ENCODE measurements at places on chromosomes 6 and 20. TPM values are rescaled to one million over a fixed set of nuclear protein-coding genes. Genes with fewer than 3 reads are reported as not detected.
A peak's percentile ranks its signal among the peaks of the same experiment; 100 is the strongest.

The WFDC12 gene
- total RNA-seq: not detected

DNA sequence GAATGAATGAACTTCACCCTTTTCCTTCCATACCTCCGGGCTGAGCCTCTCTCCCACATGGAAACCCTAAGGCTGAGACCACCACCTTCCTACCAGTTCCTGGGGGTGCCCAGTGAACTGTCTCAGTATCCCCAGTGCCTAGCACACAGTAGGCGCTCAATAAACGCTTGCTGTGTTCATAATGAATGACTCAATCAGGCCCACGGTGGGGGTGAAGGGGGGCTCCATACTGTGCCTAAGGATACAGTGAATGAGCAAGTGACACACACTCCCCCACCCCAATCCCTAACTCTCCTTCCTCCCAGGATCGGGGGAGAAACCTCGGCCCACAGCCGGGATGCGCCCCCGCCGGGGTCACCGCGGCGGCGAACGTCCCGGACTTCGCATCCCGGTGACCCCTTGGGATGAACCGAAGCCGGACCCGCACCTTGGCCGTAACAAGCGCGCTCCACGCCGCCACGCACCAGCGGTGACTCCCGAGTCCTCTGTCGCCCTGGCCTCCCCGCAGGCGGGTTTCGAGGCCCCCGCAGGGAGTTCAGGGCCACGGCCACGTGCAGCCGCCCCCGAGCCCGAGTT is 592 bp downstream of the KCNG1 start:
- no peaks in the 10 kb centered on the region for H3K4me1 ChIP-seq
- no peak overlapping the region for H3K27ac ChIP-seq
- DNase-seq: no peak
- no peaks in the 10 kb centered on the region for H3K36me3 ChIP-seq
- H3K27me3 ChIP-seq: peaks cover 26% of the 10 kb centered on the region

GRCh38 chr20:31440012-31440659 is at the start of gene DEFB123:
TSS of gene DEFB123 (plus strand) at chr20:31440632. CDS start at chr20:31440699, 67 bp downstream.
- no peaks in the 10 kb centered on the region for H3K4me1 ChIP-seq
- H3K4me3 ChIP-seq: no peak within 1 kb of the TSS
- peaks cover 4% of the 10 kb centered on the region for H3K27me3 ChIP-seq
- no peak for DNase-seq
- H3K27ac ChIP-seq: no peak within 1 kb of the TSS
- no peaks in the 10 kb centered on the region for H3K36me3 ChIP-seq

The BMP6 gene
- total RNA-seq: 0.25 TPM

GRCh38 chr6:98846021-98846380 is 11.6 kb downstream of the POU3F2 start:
- peaks cover 21% of the 10 kb centered on the region for H3K27me3 ChIP-seq
- H3K4me3 ChIP-seq: peak overlapping the region; percentile 87
- H3K36me3 ChIP-seq: peaks cover 5% of the 10 kb centered on the region
- peak overlapping the region; percentile 97 for H3K27ac ChIP-seq

- no peak overlapping the region for H3K27ac ChIP-seq
- DNase-seq: no peak
- H3K4me1 ChIP-seq: no peaks in the 10 kb centered on the region
- H3K36me3 ChIP-seq: no peaks in the 10 kb centered on the region
- no peak overlapping the region for H3K4me3 ChIP-seq
- H3K27me3 ChIP-seq: no peaks in the 10 kb centered on the region
Observed at GRCh38 chr6:82783587-82784236, 281.9 kb downstream of the UBE3D start.

DNA sequence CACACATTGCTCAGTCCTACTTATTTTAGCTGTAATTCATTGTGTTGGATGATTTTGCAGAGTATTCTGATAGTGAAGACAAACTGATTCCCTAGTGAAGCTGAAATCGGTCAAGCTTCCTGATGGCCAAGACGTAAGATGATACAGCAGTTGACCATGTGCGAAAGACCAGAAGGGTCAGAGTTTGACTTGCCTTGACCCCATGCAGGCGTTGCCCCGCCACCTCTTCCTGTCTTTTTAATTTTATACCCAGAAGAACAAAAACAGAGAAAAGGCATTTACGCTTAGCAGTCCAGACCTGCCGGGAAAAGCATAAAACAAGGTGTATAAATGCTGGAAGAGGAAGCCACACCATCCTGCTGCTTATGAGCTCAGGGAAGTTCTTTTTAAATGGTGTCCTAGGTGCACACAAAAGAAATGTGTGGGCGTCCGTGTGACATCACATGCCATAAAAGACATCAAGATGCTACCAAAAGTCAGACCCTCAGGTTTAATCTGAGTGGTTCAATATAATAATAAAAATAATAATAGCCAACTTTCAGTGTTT is 32.2 kb downstream of the TSHZ2 start:
- no peak for DNase-seq
- H3K4me3 ChIP-seq: no peak overlapping the region
- H3K27ac ChIP-seq: no peak overlapping the region
- H3K36me3 ChIP-seq: no peaks in the 10 kb centered on the region
- peaks cover 2% of the 10 kb centered on the region for H3K27me3 ChIP-seq

The PXDC1 gene
- 7.5 TPM for total RNA-seq

DNA sequence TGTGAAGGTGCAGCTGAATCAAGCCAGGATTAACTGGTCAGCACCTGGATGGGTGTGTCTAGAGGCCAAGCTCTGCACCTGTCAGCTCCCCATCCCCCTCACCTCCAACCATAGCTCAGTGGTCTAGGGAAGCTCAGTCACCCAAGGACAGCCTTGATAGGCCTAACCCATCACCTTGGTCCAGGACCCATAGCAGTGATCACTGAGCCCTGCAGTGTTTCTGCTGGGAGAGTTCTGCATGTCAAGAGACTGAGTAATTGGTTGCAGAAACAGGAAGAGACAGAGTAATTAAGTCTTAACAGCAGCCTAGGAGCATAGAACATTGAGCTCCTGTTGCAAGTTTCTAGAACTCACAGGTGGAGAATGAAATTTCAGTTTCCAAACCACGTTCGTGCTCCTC is 18.7 kb upstream of the RALGAPB start:
- peaks cover 13% of the 10 kb centered on the region for H3K36me3 ChIP-seq
- no peaks in the 10 kb centered on the region for H3K4me1 ChIP-seq
- no peak for DNase-seq

DNA sequence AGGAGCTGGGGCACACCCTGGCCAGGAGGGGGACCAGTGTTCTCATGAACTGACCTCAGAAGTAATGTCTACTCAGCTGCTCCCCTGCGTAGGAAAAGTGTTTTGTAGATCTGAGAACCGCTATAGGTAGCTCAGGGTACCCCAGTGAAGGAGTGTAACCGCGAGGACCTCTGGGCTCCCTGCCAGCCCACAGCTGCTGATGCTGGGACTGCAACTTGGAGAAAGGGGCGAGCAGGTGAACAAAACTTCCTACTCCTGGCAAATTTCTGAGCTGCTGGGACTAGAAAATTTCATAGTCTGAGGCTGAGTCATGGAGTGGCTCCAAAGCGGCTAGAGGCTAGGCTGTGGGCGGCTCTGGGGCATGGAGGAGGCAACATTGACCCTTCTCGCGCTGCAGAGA is 51.9 kb downstream of the PYGB start:
- H3K27ac ChIP-seq: peak overlapping the region; percentile 38
- no peak for DNase-seq
- H3K4me3 ChIP-seq: no peak overlapping the region
- H3K27me3 ChIP-seq: peaks cover 29% of the 10 kb centered on the region
- peaks cover 9% of the 10 kb centered on the region for H3K4me1 ChIP-seq
- no peaks in the 10 kb centered on the region for H3K36me3 ChIP-seq

The PSMB9 gene
- not detected for total RNA-seq

DNA sequence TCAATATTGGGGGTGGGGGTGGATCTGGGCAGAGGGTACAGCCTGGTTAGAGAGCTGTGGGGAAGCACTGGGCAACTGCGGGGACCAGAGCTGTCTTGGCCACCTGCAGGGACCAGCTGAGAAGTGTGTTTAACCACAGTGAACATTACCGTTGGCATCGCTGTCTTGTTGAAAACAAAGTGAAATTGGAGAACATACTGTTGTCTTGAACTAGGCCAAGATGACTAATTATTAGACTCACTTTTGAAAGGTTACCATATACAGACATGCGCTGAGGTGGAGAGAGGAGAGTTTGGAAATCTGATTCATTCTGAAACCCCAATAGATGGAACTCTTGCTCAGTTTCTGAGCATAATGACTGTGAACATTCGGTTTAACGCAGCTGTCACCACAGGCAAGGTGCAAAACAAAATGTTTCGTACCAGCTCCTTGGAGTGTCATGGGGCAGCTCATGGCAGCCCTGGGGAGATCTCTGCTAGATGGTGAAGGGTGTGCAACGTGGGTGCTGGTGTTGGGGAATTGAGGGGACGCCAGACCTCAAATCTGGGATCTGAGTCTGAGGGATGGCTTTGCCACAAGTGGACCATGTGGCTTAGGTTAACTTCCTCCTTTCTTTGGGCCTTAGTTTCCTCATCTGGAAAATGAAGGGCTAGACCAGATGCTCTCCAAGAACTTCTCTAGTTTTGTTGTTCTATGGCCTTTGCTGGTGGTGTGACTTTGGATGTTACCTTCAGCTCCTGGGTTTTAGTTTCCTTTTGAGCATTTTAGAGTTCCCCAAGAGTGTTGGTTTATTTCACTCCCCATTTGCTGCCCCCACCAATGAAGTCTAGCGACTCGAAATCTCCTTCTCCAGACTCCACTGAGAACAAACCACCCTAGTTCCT is 24.6 kb upstream of the GTSF1L start:
- peaks cover 6% of the 10 kb centered on the region for H3K36me3 ChIP-seq
- no peaks in the 10 kb centered on the region for H3K27me3 ChIP-seq
- H3K4me3 ChIP-seq: no peak overlapping the region
- H3K4me1 ChIP-seq: no peaks in the 10 kb centered on the region
- DNase-seq: no peak

DNA sequence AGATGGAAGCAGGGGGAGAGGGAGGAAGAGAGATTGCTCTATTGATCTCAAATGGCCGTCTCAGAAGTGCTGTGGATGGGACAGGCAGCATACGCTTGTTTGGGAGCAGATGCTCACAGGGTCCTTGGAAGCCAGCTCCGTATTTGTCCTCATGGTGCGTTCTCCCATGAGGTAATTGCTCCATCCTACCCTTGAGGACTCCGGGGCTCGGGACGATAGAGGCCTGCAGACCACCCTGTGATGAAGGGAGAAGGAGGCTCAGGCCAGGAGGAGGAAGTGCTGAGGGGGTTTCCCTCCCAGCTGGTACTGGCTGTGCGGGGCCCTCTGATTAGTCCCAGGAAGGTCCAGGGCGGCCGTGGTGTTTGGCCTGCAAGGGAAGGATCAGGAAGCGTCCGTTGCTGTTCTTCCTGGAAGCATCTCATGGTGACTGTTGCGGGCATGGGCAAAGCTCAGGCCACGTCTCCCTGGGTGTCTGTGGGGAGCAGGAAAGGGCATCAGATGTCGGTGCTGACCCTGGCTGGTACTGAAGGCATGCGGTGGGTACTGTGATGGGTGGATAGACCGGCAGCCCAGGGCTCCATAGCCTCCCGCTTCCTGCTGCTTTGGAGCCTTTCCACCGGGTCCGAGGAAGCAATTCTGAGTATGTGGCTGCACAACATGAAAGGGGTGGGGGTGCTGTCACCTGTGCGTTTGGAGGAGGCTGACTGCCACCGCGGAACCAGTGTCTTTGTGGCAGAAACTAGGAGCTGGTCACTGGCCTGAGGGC is 158.3 kb downstream of the SYCP2 start:
- peaks cover 31% of the 10 kb centered on the region for H3K36me3 ChIP-seq
- H3K27ac ChIP-seq: peak overlapping the region; percentile 44
- no peak overlapping the region for H3K4me3 ChIP-seq

The KCNS1 gene
- total RNA-seq: not detected

DNA sequence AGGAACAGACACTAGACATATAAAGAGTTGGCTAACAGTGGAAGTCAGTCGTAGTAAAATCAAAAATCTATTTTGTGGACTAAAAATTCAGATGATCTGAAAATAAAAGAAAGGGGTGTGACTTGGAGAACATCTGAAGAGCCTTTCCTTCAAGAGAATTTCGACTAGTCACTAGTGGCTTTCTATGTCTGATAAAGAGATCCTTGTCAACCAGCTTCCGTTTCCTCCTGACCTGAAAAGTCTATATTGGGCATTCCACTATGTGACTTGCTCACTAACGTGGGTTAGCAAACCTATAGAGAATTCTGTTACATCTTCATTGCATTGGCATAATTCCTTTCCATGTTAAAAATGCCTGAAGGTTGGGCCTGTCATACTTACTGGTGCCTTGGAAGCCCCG is 25.9 kb downstream of the TRAF3IP2 start:
- no peak for DNase-seq
- H3K36me3 ChIP-seq: no peaks in the 10 kb centered on the region
- peaks cover 12% of the 10 kb centered on the region for H3K4me1 ChIP-seq
- no peak overlapping the region for H3K27ac ChIP-seq
- H3K4me3 ChIP-seq: no peak overlapping the region

The SNHG17 gene
- 33.0 TPM for total RNA-seq

The CDH4 gene
- 1.2 TPM for total RNA-seq

DNA sequence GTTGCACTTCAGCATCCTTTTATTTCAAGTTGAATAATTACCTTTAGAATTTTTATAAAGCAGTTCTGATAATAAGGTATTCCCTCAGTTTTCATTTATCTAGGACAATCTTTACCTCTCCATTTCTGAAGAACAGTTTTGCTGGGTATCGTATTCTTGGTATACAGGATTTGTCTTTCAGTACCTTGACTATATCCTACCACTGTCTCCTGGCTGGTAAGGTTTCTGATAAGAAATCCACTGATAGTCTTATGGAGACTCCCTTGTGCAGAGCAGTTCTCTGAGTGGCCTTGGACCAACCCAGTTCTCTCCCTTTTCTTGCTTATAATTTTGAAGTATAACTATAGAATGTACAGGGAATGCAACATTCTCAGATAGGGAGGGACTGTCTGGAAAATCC is 51.3 kb upstream of the SAMD3 start:
- H3K36me3 ChIP-seq: no peaks in the 10 kb centered on the region
- no peak overlapping the region for H3K27ac ChIP-seq
- H3K4me3 ChIP-seq: no peak overlapping the region
- DNase-seq: no peak

DNA sequence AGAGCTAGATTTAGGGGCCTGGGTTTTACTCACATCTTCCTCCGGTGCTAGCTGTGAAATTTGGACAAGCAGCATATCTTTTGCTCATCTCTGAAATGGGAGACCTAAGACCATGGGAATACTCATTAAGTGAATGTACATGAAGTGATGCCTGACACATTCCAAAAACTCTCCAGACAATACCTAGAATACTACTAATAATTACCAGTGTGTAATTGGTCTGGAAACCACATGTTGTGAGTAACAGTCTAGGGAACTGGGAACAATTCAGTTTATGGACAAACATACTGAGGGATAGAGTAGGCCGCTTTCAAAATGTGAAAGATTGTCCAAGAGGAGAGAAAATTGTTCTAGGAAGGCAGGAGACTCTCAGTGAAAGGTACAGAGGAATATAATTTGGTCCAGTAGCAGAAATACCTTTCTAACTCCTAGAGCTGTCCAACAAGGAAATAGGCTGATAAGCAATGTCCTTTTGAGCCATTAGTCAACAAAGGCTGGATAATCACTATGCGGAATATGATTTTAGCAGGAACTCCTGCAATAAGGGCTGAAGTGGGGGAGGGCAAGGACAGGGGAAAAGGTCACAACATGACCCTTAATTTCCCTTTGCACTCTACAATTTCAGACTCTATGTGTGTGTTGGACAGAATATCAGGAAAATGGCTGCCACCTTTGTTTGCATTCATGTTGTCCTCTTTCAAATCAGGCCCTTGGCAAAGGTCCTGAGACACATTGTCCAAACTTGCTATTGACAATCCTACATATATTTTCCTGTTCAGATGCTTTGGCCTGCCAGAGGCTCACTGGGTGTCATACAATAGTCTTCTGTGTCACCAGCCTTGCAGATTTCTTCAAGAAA is 315.4 kb downstream of the PLCB1 start:
- H3K4me1 ChIP-seq: no peaks in the 10 kb centered on the region
- no peak overlapping the region for H3K27ac ChIP-seq
- DNase-seq: no peak
- H3K36me3 ChIP-seq: no peaks in the 10 kb centered on the region
- no peaks in the 10 kb centered on the region for H3K27me3 ChIP-seq

All from glutamatergic neuron (in vitro differentiated cells).